ENCODE measurements at places on chromosomes 6 and 20. TPM values are rescaled to one million over a fixed set of nuclear protein-coding genes. Genes with fewer than 3 reads are reported as not detected.
A peak's percentile ranks its signal among the peaks of the same experiment; 100 is the strongest.

DNA sequence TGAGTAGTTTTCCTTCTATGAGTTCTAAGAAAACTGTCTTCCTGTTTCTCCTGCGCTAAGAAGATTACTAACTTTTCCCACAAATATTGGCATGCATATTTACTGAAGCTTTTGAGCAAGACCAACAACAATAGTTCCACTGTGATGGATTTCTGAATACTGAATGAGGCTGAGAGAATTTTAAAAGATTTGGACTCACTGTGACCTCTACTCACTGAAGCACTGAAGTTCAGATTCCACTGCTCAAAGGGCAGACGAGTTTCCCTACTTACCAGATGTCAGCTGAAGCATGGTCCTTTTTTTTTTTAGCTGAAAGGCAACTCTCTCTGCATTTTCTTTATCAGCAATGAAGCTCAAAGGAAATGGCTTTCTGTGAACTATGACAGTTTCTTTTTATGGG lies 718.5 kb downstream of the RFPL4B start:
- no peak overlapping the region for H3K27ac ChIP-seq
- H3K36me3 ChIP-seq = no peaks in the 10 kb centered on the region
- peaks cover 25% of the 10 kb centered on the region for H3K4me1 ChIP-seq

DNA sequence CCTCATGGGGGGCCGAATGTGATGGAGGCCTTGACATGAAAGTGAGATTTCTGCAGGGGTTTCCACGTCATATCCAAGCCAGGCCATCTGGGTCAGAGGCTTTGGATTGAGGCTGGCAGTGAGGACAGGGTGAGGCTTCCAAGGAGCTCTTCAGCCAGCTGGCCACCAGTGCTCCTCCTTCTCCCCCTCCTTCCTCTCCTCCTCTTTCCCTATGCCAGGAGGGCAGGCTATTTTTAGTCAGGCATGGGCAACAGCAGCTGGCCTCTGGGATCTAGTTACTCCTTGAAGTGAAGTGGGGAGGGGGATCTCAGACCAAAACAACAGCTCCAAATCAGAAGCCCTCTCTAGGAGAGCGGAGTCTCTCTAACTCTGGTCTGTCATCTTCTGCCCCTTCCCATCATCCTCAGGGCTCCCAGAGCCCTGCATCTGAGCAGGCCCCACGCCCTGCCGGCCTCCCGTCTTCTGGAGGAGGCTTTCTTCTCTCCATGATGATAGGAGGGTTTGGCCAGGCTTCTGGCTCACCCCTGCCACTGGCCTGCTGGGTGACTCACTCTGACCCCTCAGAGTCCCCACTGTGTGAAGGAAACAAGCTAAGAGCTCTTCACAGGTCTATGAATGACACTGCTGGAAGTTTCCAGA lies 612 bp downstream of the TNNC2 start:
- peaks cover 9% of the 10 kb centered on the region for H3K4me1 ChIP-seq
- H3K36me3 ChIP-seq = no peaks in the 10 kb centered on the region
- no peak for DNase-seq
- no peak overlapping the region for H3K4me3 ChIP-seq
- no peak overlapping the region for H3K27ac ChIP-seq

DNA sequence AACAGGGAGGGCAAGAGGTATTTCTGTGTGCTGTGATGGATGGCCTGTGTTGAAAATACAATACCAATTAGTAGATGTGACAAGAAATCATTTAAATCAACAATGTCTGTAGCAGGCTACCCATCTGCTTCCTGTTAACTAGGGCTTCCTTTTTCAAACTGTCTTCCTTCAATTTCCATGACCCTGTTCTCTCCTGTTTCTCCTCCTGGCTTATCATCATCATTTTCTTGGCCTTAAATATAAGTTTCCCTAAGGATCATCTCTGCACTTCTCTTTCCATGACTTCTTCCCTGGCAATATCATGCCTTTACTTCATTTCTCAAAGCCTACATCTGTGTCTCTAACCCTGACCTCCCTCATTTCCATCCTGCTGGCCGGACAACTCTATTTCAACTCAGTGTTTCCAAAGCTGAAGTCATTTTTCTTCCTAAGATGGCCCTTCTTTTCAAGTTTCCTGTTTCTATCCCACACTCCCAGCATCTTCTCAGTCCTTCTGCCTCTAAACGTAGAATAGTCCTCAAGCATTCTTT lies 18.2 kb downstream of the ZC2HC1B start:
- H3K27ac ChIP-seq = no peak overlapping the region
- H3K4me3 ChIP-seq = no peak overlapping the region
- no peaks in the 10 kb centered on the region for H3K27me3 ChIP-seq
- H3K4me1 ChIP-seq = peaks cover 13% of the 10 kb centered on the region

DNA sequence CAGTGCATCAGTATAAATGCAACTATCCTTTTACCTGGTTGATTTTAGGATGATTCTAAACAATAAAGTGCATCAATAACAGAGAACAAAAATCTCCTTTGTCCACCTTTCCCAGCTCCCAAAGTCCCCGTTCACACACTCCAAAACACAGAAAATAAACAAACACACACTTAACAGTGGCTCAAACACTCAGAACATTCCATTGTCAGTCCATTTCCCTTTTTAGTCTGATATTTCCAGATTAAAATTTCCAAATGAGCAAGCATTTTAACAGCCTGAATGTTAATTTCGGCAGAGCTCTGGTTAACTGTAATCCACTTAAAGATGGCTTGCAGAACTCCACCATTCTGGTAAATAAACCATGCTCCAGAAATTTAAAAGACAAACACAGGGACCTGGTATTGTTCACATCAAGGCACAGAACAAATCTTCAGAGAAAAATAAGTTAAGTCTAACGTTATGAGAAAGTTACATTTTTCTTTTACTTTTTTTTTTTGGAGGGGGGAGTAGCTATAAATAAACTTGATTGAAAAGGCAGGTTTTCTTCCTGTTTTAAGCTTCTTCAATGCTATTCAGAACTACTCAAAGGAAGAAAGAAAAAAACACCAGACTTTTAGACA lies 100.8 kb downstream of the DST start:
- no peaks in the 10 kb centered on the region for H3K27me3 ChIP-seq
- H3K36me3 ChIP-seq = no peaks in the 10 kb centered on the region
- peak overlapping the region; percentile 77 for H3K4me3 ChIP-seq
- H3K4me1 ChIP-seq = peaks cover 57% of the 10 kb centered on the region
- DNase-seq = no peak

GRCh38 chr20:4472906-4473305 lies 248.8 kb upstream of the PRND start:
- no peak overlapping the region for H3K4me3 ChIP-seq
- peak; percentile 61 for DNase-seq
- peaks cover 25% of the 10 kb centered on the region for H3K4me1 ChIP-seq

DNA sequence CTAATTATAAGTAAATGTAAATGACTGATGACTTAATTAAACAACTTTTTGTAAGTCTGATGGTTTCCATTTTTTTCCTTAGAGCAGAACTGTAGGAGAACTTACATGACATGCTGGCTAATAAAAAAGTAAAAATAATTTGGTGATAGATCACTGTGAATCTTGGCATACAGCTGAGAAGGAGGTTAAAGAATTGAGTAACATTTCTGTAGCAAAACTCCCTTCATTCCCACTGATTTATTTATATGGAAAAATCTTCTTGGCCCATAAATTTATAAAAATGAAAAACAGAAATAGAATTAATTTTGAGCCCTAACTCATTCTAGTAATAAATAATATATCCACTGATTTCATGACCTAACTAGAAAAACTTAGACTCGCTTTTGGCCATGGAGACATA lies 48.1 kb downstream of the SLC22A3 start:
- H3K27me3 ChIP-seq = no peaks in the 10 kb centered on the region
- H3K4me1 ChIP-seq = peaks cover 20% of the 10 kb centered on the region
- no peak overlapping the region for H3K4me3 ChIP-seq
- no peak overlapping the region for H3K27ac ChIP-seq

DNA sequence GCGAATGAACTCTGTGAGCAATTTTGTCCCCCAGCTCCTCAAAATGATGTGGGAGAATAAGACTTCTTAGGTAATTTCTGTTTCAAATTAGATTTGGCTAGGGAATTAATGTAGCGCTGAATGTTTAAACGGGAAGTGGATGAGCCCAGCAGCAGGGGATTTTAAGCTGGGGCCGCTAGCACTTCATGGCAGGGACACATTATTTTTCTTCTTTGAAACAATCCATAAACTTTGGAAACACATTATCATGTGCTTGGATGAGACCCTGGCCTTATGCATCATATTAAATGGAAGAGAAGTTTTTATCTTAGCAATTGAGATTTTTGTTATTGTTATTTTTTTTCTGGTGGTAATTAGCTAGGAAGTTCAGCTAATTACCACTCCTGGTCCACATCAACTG lies 74.2 kb upstream of the FUCA2 start:
- H3K27ac ChIP-seq = no peak overlapping the region
- no peaks in the 10 kb centered on the region for H3K27me3 ChIP-seq
- H3K36me3 ChIP-seq = no peaks in the 10 kb centered on the region
- H3K4me1 ChIP-seq = peaks cover 19% of the 10 kb centered on the region
- no peak overlapping the region for H3K4me3 ChIP-seq
- DNase-seq = no peak

- no peaks in the 10 kb centered on the region for H3K4me1 ChIP-seq
- peak overlapping the region; percentile 99 for H3K4me3 ChIP-seq
- no peaks in the 10 kb centered on the region for H3K36me3 ChIP-seq
- H3K27ac ChIP-seq = peak overlapping the region; percentile 76
- H3K27me3 ChIP-seq = no peaks in the 10 kb centered on the region
- DNase-seq = peak; percentile 35
Observed at GRCh38 chr6:73451223-73452106, 632 bp downstream of the CGAS start.

SUPT3H gene
- 3.6 TPM for total RNA-seq

THBD gene
- total RNA-seq = 3.1 TPM

CLPSL1 gene
- total RNA-seq = not detected

NFKBIL1 gene
- total RNA-seq = 46.9 TPM

HCK gene
- not detected for total RNA-seq

AVP gene
- not detected for total RNA-seq

All from PC-3 (cell line).